ENCODE measurements at places on chromosomes 1 and 21. TPM values are rescaled to one million over a fixed set of nuclear protein-coding genes. Genes with fewer than 3 reads are reported as not detected.

DNA sequence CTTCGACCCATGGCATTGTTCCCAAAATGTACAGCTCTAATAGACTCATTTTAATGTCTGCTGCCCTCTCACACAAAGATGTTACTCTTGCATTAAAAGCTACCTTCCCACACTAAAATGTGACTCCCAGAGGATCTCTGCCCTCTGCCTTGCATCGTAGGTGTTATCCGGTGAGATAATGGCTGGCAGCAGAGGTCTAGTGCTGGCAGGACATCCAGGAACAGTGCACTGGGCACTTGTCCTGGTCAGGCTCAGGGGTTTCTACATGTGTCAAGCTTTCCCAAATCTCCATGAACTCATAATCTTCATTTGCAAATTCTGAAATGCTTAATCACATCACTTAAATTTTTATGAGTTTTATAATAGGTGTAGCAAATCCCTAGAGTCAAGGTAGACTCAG, 310.6 kb downstream of the LRRIQ3 start:
- no peak for DNase-seq

DNA sequence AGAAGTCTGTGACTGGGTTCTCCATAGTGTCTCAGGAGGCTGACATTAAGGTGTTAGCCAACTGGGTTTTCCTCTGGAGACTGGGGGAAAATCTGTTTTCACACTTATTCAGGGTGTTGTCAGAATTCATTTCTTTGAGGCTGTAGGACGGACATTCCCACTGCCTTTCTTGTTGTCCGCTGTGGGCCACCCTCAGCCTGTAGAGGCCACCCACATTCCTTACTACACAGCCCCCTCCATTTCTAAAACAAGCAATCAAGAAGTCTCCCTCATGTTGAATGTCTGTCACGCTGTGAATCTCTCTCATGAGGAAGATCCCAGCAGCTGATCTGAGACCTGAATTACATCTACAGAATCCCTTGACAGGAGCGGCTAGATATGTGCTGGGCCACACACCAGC, 295.5 kb upstream of the RUNX1 start:
- DNase-seq, result no peak

- DNase-seq, result no peak
Measured at GRCh38 chr1:242005866-242006535, 7.1 kb upstream of the MAP1LC3C start.

DNA sequence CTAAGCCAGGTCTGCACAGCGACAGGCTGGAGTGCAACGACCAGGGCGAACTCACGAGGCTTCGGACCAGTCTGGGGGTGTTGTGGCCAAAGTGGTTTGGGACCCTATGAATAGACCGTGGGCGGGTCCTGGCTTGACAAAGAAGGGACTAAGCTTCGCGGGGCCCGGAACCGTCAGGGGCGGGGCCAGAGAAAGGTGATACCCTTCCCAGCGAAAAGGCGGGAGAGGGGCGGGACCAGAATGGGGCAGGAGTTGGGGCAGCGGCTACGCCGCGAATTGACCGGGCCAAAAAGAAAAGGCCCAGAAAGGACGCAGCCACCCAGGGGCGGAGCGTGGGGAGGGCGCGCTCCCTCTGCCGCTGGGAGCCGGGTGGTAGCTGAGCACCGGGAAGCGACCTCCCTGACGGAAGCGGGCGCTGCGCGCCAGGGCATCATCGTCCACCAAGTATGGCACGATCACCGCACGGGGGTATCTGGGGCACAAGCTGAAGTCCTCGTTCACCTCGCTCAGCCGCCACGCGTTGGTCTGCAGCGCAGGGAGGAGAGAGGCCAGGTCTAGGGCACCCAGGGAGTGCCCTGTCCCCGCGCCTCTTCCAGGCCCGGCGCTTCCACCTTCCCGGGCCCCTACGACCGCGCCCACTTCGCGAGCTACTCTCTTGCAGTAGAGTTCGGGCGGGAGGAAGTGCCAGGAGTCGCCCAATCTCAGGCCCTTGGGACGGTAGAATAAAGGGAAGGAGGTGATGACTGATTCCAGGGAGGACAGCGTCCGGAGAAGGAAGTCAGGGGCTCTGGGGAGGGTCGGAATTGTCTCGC, 6.7 kb upstream of the FAM167B start:
- DNase-seq, result peak; percentile 92

- DNase-seq, result no peak
Measured at GRCh38 chr1:41440321-41441085, 44.0 kb downstream of the EDN2 start.

- no peak for DNase-seq
Measured at GRCh38 chr1:50531601-50532000, 108.4 kb upstream of the DMRTA2 start.

The SH2D2A gene
- total RNA-seq, result 2.9 TPM

DNA sequence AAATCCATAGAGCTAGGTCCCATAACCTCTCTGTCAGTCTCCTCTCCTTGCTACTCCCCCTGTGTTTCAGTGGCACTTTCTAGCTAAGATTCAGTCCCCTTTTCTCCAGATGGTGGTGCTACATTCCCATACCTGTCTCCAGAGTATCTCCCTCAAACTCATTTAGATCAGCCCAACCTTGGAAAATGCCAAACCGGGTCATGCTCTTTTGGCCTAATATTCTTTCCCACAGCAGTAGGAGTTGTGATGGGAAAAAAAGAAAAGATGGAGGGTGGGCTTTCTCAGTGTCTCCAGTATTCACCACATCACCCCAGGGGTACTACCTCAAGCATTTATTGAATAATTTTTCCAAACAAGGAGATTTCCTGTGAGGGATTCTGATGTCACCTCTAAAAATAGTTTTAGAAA, 3.2 kb upstream of the RXFP4 start:
- DNase-seq, result no peak

The E2F2 gene
- 0.42 TPM for total RNA-seq

The UBXN10 gene
- total RNA-seq, result 0.33 TPM

GRCh38 chr1:185338719-185339622, 21.9 kb upstream of the IVNS1ABP start:
- DNase-seq, result no peak

The KIF14 gene
- 0.60 TPM for total RNA-seq

The LAMB3 gene
- total RNA-seq, result 3.9 TPM

The DDAH1 gene
- total RNA-seq, result 54.6 TPM

DNA sequence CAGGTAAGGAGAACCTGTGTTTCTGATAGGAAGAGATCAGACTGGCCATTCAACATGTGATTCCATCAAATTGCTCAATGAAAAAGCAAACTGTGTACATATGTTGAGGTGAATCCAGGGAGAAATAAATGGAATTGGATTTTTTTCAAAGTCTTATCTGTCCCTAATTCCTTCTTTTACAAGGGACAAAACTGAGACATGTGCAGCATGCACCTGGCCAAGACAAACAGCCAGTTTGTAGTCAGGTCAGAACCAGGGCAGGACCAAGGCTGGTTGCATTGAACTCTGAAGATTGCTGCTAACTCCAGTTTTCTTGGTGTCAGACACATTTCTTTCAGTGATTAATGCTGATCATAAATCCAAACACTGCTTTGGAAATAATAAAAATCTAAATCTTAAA, 69.6 kb upstream of the CCDC190 start:
- DNase-seq, result peak; percentile 50

DNA sequence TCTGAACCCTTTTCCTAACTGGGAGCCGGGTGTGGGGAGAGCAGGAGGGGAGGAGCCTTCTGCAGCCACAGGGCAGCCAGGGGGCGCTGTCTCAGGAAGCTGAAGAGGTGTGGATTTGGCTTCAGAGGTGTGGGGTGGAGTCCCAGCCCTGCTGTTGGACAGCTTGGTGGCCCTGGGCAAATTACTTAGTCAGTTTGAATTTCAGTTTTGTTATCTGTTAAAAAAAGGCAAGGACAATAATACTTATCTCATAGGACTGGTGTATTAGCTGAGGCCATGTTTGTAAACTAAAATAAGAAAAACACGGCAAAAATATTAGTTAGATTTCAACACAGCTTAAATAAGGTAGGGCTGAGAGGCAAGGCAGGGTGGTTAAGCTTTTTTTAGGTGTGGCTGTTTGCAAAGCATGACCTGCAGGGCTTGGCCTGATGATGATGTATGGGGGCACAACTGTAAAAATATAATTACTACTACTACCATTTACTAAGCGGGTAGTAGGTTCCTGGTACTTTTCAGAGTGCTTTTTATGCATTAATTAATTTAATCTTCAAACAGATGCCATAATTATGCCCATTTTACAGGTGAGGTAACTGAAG, 111.8 kb downstream of the PLXNA2 start:
- DNase-seq, result peak; percentile 95

DNA sequence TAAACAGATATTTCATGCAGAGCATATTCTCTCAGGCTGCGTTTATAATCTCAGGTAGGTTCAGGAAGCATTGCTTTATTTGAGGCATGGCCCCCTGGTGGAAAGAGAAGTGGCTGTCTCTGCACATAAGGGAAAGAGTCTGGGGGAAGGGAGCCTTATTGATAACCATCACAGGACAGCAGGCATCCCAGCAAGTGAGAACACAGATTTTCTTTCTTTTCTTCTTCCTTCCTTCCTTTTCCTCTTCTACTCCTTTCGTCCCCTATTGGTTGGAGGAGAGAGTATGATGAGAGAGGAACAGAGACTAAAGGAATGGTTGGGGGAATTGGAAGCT, 21.9 kb downstream of the TSNAX start:
- no peak for DNase-seq

DNA sequence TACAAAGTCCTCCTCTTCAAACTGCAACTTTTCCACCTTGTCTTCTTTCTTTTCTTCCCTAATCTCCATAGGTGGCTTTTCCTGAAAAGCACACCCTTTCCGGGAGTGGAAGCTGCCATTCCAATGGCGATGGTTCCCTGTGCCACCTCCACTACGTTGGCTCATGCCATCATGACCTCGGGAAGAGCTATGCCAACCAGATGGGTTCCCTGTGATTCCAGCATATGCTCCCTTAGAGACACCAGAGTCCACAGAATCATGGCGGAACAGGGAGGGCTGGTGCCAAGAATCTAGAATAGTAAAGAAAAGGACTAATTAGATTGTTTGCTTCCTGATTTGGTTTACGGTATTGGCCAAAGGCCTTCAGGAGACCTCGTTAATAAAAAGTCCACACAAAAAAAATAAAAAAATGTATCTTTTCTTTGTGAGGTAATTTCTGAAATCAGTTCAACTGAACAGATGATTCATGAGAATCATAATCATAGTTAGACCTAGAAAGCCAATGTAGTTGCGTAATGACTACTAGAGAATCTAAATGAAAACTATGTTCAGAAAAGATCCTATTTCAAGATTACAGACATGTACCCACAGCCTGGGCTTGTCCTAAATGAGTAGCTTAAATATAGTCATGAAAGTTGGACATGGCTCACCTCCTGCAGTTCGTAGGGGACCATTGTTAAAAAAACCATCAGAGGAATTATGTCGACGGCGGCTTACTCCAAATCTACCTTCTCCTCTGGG, 30.9 kb upstream of the CCDC17 start:
- DNase-seq, result no peak

DNA sequence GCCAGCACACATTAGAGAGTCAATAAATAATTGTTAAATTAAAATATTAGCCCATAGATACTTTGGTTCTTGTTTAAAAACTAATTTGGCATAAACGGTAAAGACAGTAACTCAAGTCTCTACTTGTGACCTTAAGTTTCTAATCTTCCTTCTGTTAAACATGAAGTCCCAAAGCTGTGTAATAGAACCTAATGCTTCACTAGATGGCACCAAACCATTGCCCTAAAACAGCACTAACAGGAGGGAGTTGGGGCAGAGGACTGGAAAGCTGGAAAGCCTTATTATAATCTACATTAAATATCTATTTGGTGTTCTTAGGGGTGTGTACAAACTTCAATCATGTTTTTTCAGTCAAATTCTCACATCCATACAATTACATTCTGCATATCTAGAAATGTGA, 176.7 kb downstream of the OLFM3 start:
- no peak for DNase-seq

The PRELP gene
- 217 TPM for total RNA-seq

- DNase-seq, result no peak
Measured at GRCh38 chr1:78760858-78761257, 111.2 kb downstream of the IFI44 start.

DNA sequence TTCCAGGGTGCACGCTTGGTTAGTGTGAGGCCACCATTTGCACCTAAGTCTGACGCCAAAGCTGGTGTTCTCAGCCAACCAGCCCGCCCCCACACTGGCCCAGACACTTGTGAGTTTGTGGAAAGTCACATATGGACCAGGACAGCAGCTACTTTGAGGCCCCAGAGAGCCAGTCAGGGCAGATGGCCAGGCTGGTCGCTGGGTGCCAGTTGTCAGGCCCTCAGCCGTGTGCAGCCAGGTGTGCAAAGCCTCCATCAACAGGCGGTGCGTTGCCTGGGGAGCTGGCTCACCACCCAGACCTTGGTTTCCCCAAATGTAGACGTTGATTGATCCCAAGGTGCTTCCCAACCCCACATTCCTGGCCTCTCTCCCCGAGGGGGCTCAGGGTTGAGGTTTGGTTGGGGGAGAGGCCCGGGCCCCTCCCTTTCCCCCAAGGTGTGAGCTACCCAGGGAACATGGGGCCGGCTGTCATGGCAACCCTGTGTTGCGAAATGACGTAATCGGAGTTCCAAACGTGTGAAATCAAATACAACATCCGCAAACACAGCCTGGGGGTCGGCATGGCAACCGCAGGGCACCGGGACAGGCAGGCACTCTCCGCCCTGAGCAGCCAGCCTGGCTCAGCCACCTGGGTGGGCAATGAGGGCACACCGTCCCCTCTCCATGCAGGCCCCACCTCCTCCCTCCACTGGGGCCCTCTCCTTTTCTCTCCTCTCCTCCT, 42.2 kb upstream of the WNT4 start:
- no peak for DNase-seq

- peak; percentile 47 for DNase-seq
Measured at GRCh38 chr1:3468236-3469103, 14.0 kb downstream of the ARHGEF16 start.

- no peak for DNase-seq
Measured at GRCh38 chr1:151988405-151988923, 5.2 kb downstream of the S100A10 start.

DNA sequence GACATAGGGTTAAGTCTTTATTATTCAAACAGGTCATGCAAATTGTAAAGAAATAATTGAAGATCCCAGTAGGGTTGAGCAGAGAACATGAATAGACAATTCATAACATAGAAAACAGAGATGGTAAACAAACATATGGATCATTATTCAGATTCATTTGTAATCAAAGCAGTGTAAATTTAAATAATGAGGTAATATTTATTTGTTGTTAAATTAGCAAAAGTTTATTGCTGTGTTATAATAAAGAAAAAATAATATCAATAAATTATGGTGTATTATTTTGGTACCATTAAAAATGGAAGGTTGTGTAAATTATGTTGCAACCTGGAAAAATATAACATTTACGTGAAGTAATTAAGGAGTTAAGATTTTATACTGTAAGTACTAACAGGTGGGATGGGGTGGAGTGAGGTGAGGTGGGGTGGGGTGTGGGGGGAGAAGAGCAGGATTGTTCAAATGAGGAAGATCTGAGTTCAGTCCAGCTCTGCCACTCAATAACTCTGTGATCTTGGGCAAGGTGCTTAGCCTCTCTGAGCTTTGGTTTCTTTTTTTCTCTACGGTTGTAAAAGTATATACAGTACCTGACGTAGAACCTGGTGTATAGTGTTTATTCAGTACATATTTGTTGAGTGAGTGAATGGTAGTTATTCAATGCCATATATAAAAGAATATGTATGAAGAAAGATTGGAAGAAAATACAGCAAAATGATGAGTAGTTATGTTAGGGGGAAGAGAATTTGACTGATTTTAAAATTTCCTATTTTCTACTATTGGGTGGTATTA, 140.3 kb upstream of the KIF26B start:
- DNase-seq, result no peak
